CD4-positive, alpha-beta T cell treated with Interleukin-17A for 1 hour (primary cell): ENCODE measurements at places on chromosomes 13 and 19.

GRCh38 chr13:60571571-60571970, 174.6 kb downstream of the TDRD3 start:
- no peak for DNase-seq

GRCh38 chr13:45120967-45121831, 889 bp downstream of the GTF2F2 start:
- peak; percentile 13 for DNase-seq

- no peak for DNase-seq
Measured at GRCh38 chr13:43760257-43760656, 26.5 kb downstream of the ENOX1 start.

DNA sequence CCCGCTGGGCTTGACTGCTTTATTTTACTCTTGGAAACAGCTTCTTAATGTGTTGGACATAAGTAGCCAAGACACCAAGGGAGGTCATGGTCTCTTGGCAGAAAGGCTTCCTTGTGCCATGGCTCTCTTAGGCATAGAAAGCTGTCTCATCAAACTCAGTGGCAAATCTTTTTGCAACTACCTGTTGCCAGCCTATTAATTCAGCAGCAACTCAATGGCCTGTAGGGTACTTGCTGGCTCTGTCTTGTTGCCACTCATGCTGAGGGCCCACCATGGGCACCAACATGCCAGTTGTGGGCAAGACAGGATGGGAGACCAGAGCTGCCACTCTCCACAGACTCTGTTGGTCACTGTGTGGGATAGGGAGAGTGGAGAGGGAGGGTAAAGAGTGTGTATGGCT, 1209.4 kb downstream of the UQCRFS1 start:
- DNase-seq = no peak

GRCh38 chr19:42268142-42268703, 829 bp upstream of the CIC start:
- peak; percentile 100 for DNase-seq

GRCh38 chr19:5567360-5567969, at the start of gene TINCR:
Gene TINCR, minus strand, starts transcription at chr19:5567953.
- DNase-seq = no peak

- no peak for DNase-seq
Measured at GRCh38 chr19:40081411-40081810, 9.3 kb downstream of the ZNF780A start.

GRCh38 chr13:29143847-29144246, 323.7 kb downstream of the MTUS2 start:
- no peak for DNase-seq

DNA sequence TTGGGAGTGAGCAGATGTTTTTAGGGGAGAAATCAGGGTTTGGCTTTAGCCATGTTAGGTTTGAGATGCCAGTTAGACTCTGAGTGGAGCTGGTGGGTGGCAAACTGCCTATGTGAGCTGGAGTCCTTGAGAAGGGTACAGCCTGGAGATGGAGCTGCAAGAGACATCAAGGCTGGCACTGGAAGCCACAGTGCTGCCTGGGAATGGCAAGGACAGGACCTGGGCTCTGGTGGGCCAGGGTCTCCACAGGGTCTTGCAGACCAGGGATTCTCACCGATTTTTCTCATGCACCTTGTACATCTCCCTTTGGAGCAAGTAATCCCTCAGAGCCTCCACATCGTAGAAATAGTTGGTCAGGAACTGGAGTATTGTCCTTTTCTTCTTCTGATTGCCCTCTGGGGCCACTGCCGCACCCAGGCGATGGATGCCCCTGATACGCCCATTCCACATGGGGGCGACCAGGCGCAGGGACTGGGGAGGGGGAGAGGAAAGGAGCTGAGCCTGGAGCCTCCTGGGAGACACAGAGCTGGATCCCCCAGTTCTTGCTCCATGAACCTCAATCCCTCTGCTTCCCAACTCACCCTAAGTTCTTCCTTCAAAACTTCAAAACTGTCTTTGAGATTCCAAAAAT, 1.7 kb downstream of the DMAC2 start:
- no peak for DNase-seq

DNA sequence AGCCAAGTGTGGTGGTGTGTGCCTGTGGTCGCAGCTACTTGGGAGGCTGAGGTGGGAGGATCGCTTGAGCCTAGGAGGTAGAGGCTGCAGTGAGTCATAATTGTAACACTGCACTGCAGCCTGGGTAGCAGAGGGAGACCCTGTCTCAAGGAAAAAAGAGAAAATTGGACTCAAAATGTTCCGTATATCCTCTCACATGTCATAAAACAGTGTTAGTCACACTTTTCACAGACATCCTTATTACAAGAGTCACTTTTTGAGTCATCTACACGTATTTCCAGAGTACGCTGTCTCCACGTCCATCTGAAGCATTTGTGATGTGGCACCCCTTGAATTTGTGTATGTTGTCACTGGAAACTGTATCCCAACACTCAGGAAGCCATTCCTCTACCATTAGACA, 133.0 kb downstream of the SIPA1L3 start:
- no peak for DNase-seq

DNA sequence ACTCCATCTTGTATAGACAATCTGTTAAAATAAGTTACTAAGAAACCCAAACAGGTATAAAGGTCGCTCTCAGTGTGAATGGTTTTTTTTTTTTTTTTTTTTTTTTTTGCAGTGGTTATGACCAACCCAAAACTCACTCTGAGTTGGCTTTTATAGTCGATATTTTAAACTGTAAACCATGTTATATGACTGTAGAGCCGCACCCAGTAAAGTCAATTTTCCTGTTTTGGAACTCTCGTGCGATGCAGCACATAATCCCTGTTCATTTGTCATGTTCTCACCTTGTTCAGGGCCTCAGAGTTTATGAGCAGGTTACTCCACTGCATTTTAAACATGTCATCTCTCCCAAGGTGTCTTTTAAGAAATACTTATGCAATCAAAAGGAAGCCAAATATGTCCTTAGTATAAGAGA, 112.5 kb downstream of the KLF5 start:
- DNase-seq = no peak

DNA sequence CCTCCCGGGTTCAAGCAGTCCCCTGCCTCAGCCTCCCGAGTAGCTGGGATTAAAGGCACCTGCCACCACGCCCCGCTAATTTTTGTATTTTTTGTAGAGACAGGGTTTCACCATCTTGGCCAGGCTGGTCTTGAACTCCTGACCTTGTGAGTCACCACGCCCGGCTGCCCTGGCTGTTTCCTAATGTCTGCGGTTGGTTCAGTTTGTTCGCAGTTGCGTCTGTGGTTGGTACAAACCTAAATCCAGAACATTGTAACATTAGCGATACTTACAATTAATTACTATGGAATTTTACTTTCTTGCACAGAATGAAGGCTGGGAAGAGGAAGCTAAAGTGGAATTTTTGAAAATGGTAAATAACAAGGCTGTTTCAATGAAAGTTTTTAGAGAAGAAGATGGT, 38.1 kb downstream of the RNF17 start:
- DNase-seq = no peak

DNA sequence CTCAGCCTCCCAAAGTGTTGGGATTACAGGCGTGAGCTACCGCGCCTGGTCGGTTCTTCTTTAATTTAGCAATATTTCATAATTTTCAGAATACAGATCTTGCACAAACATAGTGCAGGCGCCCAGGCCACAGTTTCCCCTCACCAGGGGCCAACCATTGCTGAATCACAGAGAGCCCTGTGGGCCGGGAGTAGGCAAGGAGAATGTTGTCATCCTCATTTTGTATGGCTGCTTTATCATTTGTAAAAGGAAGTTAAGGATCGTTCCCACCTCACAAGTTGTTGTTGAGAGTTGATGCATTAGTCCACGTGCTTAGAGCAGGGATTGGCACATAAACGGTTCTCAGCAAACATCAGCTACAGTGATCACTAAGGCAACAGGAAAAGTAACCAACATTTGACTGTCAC, 30.2 kb downstream of the MEIS3 start:
- DNase-seq = peak; percentile 31
